ENCODE measurements at places on chromosomes 6 and 20. TPM values are rescaled to one million over a fixed set of nuclear protein-coding genes. Genes with fewer than 3 reads are reported as not detected.

- no peak for DNase-seq
These were observed 198.5 kb downstream of the PREX1 start for GRCh38 chr20:48629069-48629959.

DNA sequence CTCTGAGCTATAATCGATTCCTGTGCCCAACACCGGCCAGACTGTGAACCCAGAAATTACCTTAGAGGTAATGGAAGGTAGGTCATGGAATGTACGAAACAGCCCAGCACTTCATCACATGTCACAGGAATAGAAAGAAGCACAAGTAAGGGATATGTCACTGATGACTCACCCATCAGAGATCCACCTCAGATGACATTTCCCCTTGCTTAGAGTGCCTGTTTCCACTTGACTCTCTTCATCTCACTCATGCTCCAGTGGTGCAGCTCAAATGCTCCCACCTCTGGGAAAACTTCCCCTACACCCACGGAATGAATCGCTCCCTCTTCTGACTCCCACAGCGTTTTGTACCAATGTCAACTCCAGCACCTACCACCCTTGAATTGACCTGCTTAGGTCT is 381.6 kb upstream of the CNR1 start:
- DNase-seq, result no peak

The DDO gene
- not detected for total RNA-seq

DNA sequence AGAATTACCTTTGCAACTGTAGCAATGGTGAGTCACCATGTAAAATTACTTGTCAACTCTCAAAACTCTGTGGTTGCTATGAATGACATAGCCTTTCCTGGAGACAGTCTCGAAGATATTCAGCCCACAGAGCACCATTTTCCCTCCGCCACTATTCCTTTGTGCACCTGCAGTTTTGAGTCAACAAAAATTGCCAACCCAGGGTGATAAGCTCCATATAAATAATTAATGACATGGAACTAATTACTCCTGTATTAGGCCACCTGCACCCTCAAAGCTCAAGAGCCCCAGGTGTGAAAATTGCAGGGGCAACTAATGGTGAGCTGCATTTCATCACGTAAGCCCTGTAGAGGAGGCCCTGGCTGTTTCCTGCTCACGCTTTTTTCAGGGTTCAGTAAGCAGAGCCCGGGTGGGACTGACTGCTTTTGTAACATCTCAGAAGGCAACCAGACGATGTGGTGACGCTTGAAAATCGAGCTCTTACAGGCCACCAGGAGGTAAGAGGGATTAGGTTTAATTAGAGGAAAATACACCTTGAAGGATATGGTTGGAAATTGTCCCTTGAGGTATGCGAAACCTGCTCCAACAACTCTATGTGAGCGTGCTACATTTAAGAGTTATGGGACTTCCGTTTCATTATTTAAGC is 70.8 kb downstream of the BMP2 start:
- no peak for DNase-seq

The TRIM26 gene
- total RNA-seq, result 79.3 TPM

GRCh38 chr6:109715616-109716015 is 24.5 kb downstream of the FIG4 start:
- DNase-seq, result no peak

GRCh38 chr6:159801935-159802334 is 1.9 kb downstream of the PNLDC1 start:
- no peak for DNase-seq

The SLC22A1 gene
- 1.8 TPM for total RNA-seq

The CST7 gene
- total RNA-seq, result 92.0 TPM

GRCh38 chr20:19998990-19999705 is 18.0 kb upstream of the NAA20 start:
- DNase-seq, result no peak

DNA sequence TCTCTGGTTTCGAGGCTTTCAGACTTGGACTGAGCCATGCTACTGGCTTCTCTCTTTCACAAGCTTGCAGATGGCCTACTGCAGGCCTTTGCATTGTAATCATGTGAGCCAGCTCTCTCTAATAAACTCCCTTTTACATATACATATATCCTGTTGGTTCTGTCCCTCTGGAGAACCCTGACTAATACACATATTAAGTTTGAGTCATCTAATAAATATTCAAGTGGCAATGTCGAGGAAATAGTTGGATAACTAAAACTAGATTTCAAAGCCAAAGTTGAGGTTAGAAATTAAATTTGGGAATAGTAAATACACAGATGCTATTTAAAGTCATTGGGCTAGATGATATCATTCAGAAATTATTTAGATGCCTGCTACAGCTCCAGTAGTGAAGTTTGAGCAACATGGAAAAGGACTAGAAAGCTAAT is 1343.4 kb downstream of the GRIK2 start:
- no peak for DNase-seq

The ADNP gene
- 75.1 TPM for total RNA-seq

- DNase-seq, result peak; percentile 57
These were observed 23.9 kb downstream of the MAP7 start for GRCh38 chr6:136526196-136526930.

The SIRPB1 gene
- total RNA-seq, result 9.6 TPM

DNA sequence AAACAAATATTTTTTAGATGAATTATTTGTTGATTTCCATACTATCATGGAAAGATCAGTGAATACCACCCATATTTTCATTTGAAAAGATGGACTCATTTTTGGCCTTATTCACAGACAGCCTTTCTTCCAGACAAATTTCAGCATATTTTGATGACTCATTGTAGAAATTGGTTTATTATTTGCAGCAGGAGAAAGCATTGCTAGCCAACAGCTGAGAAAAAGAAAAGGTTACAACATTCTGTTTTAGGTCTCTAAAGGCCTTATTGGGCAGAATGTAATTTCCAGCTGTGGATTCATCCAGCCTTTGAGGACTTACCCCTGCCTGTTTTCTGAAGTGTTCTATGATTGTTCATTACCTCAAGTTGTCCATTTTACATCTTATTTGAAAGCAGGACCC is 201.9 kb downstream of the PLCB4 start:
- no peak for DNase-seq

- DNase-seq, result no peak
These were observed 115.6 kb upstream of the PTPN1 start for GRCh38 chr20:50394569-50394968.

- DNase-seq, result peak; percentile 37
These were observed 55.4 kb downstream of the PREX1 start for GRCh38 chr20:48772183-48772976.

GRCh38 chr6:105424175-105424783 is 21.4 kb upstream of the PREP start:
- peak; percentile 54 for DNase-seq

DNA sequence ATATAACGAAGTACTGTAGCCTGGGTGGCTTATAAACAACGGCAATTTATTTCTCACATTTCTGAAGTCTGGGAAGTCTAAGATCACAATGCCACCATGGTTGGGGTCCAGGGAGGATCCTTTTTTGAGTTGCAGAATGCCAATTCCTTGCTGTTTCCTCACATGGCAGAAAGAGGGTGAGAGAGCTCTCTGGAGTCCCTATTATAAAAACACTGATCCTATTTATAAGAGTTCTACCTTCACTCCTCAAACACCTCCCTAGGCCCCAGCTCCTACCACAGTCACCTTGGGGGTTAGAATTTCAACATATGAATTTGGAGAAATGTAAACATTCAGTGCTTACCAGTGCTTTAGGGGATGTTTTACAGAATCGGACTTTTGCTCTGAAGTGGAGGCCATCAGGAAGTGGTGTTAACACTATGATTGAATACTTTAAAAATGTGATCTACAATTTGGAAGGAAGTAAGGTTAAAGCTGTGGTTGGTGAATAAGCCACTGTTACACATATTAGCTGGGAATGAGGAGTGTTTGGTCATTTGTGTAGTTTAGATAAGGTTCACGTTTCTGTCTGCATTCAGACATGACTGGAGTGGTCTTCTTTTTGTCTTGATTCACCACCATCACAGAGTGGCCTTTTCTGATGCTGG is 79.9 kb upstream of the SPTLC3 start:
- DNase-seq, result no peak

DNA sequence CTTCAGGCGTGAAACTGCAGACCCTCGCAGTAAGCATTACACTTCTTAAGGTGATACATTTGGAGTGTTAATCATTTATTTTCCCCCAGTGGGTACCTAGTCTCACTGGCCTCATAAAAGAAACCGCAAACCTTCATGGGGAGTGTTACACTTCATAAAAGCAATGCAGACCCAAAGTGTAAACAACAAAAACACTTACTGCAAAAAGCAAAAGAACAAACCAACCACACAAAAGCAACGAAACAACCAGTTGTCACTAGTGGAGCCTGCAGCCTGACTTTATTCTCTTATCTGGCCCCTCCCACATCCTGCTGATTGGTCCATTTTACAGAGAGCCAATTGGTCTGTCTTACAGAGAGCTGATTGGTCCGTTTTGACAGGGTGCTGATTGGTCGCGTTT is 23.8 kb downstream of the LY86 start:
- DNase-seq, result no peak

DNA sequence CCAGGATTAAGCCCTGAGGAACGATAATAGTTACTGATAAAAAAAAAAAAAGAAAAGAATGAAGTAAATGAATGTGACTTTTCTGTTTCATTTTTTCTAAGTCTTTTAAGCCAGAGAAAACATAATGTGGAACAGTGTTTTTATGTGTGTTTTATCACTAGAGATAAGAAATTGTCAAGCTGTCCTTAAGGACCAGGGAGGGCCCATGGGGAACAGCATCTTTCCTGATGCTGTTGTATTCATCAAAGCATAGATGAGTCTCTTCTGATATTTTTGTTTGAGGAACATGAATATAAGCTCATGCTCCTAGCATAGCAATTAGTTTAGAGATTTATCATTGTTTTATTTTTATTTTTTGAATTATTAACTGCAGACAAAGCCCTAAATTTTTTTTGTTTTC is 150.2 kb downstream of the LAMA2 start:
- DNase-seq, result no peak

DNA sequence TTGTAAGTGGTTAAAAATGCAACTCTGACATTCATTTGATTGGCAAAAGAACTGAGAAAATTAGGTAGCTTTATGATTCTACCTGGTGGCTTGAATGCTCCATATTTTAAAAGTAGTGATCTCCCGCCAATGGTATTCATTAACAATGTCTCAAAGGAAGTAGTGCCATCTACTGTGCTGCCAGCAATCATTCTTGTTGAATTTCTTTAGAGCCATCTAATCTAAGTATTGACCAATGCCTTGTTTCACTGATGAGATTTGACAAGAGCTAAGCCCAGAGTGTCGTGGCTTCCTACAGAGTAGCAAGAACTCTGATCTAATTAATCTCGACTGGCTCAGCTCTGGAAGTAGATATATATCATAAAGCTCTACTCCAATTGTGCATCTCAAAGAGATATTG is 696.7 kb downstream of the C6orf118 start:
- DNase-seq, result no peak

The MLIP gene
- not detected for total RNA-seq

- DNase-seq, result no peak
These were observed 39.0 kb downstream of the HLA-A start for GRCh38 chr6:29981211-29981812.

DNA sequence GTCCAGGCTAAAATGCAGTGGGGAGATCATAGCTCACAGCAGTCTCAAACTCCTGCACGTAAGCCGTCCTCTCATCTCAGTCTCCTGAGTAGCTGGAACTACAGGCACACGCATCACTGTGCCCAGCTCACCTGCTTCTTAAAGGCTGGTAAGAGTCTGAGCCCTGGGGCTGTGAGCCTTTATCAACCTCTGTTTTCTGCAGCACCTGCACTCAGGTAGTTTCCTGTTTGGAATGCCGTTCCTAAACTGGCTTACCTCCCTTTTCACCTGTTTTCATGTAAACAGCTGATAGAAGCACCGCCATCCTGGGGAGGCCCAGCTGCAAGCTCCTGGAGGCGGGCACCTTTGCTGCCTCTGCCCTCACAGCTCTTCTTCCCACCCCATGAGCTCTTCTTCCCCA is 45.4 kb downstream of the SLC24A3 start:
- DNase-seq, result no peak

The ATP5F1E gene
- 81.1 TPM for total RNA-seq

DNA sequence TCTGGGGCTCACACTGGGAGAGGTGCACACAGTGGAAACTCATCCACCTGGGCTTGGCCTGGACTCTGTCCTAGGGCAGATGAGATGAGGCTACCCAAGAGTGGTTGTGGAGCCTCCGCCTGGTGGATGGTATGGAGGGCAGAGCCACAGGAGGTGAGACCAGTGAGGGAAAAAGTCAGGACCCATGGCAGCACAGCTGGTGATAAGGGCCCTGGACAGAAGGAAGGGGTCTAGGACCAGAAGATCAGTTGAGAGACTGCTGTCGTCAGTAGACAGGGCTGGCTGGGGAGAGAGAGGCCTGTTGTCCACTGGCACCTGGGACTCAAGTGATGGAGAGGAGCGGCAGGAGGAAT is 29.8 kb downstream of the PLCG1 start:
- peak; percentile 24 for DNase-seq

The DZANK1 gene
- total RNA-seq, result 2.2 TPM

DNA sequence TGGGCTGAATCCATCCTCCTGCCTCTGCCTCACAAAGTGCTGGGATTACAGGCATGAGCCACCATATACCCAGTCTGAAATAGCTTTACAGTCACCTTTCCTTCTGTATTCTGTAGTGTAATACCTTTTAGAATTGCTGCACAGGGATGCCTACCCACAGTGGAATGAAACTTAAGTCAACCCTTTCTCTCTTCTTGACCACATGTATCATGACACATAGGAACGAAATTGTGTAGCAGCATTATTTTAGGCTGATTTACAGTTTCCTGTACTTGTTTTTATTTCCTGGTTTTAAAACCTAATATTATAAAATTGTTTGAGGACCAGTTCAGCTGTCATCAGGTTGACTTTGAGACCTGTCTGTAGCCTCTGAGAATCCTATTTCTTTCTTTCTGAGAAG is 297.8 kb downstream of the ZFAND3 start:
- no peak for DNase-seq

DNA sequence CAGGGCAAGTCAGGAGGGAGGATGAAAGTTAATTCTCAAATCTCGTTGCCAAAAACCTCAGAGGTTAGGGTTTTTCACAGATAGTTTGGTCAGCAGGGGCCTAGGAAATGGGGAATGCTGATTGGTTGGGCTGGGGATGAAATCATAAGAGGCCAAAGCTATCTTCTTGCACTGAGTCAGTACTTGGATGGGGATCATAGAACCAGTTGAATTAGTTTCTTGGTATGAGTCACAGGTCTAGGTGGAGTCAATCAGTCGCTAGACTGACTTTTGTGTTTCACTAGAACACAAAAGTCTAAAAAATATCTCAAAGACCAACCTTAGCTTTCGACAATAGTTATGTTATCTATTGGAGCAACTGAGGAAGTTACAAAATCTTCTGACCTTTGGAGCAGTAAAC is 368.5 kb downstream of the TBC1D32 start:
- DNase-seq, result no peak

DNA sequence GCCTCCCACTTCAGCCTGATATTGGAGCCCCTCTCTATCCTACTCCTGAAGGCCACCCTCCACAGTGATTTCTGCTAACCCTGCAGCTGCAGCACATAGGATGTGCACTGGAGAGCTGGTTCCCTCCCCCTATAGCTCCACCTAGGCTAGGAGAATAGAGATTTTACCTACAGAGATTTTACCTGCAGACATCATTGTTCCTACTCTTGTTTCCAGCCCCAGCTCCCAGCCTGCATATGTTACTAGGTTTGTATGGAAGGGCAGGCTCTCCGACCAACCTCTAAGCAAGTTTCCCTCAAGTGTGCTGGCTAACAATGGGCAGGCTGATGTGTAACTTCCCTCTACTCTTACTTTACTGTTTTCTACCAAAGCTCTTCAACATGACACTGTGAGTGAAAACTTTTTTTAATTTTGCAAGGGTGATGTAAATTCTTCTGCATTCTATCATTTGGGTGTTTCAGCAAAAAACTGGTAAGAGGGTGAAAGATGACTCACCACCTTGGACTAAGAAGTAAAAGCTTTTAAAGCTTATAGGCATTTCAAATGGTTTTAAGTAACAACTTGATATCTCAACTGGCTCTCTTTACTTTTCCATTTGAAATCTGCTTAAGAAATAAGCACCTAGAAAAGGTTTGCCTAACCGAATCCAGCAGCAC is 106.8 kb downstream of the CDK19 start:
- DNase-seq, result no peak

Measured in activated naive CD8-positive, alpha-beta T cell treated with anti-CD3 and anti-CD28 coated beads, Interleukin-2, amount 10 ng/mL, durations not matched to agents 7 days and 5 days (primary cell).